ENCODE measurements at places on chromosomes 1 and 21.

DNA sequence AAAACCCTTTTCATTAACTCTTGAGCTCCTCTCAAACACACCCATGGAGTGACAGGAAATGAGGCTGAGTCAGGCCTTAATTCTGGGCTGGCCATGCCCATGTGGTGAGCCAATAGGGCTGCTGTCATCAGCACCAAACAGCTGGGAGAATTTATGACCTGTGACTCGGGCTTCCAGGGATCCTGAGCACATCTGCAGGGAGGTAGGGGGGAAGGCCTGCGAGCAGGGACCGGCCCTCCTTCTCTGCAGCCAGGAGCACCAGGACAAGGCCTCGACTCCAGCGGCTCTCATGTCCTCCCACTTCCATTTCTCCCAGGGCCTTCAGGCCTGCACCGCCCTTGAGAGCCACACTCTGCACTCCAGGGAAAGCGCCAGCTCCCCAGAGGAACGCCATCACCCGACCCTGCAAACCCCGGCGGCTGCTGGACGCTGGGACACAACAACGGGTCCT, 14.6 kb downstream of the RIPK4 start:
- ATAC-seq = no peak

DNA sequence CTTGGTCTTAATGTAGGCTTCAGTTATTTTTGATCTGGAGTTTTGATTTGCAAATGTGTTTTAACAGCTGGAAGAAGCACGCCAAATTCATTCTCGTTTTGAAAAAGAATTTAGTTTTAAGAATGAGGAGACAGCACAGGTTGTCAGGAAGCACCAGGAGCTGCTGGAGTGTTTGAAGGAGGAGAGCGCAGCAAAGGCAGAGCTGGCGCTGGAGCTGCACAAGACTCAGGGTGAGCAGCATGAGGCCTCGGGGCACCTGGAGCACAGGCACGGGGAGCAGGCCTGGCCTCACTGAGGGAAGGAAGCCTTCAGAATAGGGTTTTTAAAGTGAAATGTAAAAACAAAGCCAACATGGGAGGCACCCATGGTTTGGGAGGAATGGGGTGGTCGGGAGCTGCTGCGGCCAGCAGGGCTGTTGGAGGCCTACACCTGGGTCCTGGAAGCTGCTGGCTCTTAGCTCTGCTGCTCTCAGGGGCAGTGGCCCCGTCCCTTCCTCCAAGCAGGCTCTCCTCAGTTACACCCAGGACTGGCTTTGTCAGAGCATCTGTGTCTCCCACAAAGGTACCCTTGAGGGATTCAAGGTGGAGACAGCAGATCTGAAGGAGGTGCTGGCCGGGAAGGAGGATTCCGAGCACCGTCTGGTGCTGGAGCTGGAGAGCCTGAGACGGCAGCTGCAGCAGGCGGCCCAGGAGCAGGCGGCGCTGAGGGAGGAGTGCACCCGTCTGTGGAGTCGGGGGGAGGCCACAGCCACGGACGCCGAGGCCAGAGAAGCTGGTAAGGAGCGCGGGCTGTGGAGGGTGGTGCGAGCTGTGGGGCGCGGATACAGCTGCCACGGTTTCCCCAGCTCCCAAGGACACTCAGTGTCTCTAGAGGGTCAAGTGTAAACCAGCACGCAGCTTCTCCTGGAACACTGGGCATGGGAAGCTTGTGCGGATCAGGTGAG, 66.9 kb downstream of the PCNT start:
- no peak for ATAC-seq

- no peak for ATAC-seq
Observed at GRCh38 chr1:111988377-111988742, 1.1 kb downstream of the KCND3 start.

GRCh38 chr1:218123968-218124367, 161.1 kb upstream of the RRP15 start:
- no peak for ATAC-seq

GRCh38 chr21:40835184-40835694, 11.7 kb downstream of the DSCAM start:
- ATAC-seq = no peak

DNA sequence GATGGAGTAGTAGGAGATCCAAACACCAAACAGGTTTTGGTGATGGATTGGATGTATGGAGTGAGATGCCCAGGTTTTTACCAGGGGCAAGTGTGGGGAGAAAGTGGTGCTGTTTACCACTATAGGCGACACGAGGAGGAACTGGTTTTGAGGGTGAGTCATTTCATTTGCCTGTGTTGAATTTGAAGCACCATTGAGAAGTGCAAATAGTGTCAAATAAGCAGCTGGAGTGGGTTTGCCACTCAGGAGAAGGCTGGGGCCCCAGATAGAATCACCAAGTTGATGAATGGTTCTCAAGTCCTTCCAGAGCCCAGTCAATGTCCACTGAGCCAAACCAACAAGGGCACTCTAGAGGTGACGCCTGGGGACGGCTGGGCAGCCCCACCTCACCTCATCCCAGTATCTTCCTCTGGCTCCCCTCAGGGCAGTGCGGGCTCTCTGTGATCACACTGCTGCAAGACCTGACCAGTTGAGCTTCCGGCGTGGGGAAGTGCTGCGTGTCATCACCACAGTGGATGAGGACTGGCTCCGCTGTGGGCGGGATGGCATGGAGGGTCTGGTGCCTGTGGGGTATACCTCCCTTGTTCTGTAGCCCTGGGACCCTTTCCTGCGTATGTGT, 9.4 kb downstream of the RUSC1 start:
- peak; percentile 32 for ATAC-seq

DNA sequence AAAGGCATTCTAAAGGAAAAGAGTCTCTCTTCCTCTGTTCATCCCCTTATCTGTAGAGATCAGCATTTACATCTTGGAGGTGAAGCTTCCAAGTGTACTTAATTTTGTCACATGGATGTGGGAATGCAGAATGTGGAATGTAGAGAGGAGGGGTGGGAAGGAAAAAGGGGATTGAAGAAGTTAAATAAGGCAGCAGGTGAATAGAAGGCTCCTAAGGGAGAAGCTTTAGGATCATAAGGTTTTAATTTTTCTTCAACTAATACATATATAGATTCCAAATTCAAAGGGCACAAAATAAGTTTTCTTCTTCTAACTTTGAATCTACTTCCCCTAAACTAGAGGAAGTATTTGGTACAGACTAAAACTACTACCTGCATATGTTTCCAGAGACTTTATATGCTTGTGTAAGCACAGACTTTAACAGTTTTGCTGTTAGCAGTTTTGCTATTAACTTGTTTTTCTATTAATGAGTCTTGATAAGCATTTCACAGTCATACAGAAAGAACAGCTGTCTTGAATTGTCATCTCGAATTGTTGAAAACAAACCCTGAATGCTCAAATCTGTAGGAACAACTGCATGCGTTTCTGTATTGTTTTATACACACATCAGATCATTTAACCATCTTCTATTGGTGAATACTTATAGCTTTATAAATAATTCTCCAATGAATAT, 12.7 kb downstream of the TENT5C start:
- peak; percentile 65 for ATAC-seq

DNA sequence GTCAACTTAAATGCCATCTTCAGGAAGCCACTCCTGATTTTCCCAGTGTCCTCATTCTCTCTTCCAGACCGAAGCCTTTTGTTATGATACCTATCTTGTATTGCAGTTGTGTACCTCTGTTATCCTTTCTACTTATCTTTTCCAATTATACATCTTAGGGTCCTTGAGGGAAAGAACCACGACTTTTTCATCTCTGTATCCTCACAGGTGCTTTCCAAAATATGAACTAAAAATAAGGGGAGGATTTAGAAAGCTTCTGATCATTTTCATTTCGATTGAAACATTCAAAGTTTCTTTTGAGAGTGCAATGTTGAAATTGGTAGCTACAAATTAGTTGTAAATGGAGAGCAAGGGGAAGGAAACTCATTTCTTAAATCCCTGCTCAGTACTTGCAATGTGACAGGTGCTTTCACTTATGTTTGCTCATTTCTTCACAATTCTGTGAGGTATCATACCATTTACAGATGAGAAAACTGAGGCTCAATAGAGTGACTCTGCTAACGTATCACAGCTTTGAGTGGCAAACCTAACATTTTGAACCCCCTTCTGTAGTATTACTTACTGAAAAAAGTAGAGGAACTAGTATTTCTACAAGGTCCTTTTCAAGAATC, 24.2 kb downstream of the SLC19A2 start:
- ATAC-seq = peak; percentile 87

GRCh38 chr21:34986561-34987500, 62.3 kb downstream of the RUNX1 start:
- ATAC-seq = peak; percentile 61

DNA sequence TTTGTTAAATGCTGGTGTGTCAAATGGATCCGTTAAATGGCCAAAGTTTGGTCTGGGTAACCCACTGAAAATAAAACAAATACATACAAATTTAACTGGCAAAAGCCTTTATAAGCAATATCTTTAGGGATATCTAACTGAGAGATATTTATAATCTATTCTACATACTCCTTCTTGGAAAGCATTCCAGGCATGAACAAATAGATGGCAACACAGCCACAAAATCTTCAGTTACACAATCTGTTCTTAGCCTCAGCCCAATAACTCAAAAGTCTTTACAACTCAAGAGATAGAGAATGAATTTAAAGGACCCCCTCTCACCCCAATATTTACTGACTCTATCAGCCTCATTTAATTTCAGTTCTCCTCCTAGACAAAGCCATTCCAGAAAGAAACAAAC, 58.7 kb downstream of the NRDC start:
- ATAC-seq = no peak

DNA sequence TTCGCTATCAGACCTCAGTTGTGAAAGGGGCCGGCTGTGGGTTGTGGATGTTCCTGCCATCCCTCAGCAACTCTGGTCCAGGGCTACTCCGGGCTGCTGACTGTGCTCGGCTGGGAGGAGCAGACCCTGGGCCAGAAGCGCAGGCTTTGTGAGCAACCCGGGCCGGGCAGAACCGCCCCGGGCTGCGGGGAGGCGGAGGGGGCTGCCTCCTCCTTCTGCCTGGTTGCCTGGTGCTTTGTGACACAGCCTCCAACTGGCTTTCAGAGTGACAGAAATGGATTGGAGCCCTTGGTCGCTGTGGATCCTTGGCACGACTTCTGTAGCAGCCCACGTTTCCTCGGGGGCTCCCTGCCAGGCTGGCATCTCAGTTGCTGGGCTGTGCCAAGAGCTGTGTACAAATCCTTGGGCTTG, 10.0 kb downstream of the DRAXIN start:
- ATAC-seq = no peak

DNA sequence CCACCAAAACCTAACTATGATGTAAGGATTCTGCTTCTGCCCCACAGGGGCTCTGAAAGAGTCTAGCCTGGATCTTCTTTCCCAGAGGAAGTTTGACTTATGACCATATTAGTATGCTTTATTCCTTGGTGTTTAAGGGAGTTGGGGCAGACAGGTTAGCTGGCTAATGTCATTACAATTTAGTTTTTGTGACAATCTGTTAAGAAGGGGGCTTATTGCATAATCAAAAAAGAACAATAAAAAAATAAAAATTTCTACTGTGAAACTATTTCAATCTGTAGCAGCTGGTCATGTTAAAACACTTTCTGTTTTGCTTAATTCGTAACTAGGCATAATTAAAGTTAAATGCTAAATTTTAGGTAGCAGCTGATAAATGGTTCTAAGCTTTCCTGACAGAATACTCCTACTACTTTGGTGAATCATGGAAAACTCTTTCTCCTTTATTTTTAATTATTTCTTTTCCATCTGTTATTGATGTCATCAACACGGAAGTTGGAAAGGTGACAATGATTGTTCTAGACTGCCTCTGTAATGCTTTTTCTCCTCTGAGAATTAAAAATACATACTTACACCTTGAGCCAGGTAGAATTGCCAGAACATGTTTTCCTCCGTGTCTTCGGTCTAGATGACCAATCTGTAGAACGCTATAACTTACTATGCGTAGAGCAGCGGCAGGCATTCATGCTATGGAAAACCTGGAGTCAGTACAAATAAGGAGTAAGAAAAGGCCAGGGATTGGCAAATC, 18.6 kb downstream of the DYRK3 start:
- ATAC-seq = no peak

DNA sequence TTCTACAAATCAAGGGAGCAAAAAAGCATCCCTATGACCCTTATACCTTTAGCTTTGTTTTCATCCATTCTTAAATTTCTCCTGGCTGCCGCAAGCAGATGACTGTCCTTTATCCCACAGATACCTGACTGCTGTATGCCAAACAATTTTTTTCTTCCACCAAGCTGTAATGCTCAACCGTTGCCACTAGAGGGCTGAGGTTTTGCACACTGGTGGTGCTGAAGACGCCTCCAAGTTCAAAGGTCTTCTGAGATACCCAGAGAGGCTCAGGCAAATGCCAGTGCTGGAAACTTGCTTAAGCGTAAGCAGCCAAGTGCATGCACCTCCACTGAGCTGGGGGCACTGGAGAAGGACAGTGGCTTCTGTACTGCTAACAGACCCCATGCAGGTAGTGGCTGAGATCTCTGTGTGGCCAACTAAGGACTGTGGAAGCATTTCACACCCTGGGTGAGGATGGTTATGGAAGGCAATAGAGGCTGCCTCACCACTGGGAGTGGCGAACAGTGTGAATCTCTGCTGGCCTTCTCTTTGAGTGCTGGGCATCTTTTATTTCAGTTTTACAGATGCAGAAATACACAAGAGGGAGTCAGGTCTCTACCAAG, 28.5 kb downstream of the CNIH3 start:
- peak; percentile 61 for ATAC-seq

- no peak for ATAC-seq
Observed at GRCh38 chr1:6412896-6413295, 6.8 kb downstream of the HES2 start.

DNA sequence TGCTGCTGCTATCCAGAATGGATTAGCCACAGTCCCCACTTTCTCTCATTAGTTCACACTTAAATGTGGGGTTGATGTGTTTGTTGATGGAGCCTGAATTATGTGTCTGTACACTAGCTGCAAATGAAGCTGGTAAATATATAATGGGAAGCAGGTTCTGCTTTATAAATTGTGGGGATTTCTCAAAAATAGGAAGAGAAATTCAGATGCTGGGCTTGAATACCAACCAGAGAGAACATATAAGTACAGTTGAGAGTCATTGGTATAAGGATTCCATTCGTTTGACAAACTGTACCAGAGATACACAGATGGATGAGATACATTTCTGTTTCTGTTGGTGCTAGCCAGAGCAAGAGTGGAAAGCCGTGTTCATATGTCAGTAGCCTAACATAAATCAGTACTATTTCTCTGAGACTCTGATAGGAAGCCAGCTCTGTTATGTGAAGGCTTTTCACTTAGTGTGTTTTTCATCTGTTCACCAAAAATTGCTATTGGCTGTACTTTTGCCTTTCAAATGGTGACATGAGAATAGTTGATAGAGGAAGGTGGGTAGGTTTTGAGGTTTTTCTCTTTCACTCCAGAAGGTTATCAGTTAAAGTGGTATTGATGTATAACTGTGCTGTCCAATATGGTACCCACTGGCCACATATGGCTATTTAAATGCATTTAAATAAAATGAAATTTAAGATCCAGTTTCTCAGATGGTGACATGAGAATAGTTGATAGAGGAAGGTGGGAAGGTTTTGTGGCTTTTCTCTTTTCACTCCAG, 15.6 kb downstream of the SMG7 start:
- ATAC-seq = no peak

GRCh38 chr21:36589352-36589971, 109.5 kb upstream of the SIM2 start:
- ATAC-seq = peak; percentile 70
